NCI-H2171 (cell line): ENCODE measurements at places on chromosomes 2 and 18.

DNA sequence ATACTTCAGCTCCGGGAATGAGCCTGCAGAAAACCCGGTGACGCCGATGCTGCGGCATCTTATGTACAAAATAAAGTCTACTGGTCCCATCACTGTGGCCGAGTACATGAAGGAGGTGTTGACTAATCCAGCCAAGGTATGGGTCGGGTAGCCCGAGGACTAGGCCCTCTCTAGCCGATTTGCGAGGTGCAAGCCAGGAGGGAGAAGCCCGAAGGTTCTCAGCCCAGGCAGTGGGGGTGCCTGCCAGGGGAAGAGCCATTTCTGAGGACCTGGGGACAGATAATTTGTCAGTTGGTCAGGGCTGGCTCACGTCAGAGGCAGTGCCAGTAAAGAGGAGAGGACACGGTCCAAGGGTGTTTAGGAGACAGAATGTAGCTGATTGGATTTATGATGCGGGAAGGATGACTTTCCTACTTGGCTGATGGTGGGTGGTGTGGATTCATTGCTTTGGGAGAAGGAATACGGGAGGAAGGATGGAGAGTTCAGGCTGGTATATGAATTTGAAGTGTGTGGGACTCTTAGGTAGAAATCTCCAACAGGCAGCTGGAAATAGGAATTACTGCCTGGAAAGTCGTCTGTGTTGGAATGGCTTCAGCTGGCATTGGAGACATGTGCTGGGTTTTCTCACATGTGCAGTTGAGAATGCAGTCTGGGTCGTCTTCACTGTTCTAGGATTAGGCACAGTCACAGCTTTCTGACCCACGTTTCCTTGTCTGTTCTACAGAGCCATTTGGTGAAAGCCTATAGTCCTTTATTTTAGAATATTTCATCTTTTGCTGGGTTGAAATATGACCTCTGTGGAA is 874 bp downstream of the NDUFAF7 start:
- DNase-seq, result no peak

DNA sequence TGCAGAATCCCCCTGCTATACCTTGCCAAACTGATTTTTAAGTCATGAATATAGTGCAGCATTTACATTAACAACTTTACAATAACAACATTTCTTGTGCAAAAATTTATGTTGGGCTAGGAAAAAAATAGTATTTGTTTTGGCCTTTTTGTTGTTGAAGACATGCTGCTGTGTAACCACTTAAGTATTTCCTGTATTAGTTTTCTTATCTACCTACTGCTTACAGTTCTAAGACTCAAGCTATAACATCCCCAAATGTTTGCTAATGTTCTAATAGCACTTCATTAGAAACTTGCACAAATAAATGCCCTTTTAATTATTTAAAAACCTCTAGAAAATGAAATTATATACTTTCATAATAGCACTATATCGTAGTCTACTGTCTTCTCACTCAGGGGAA is 154.3 kb upstream of the DOCK10 start:
- DNase-seq, result no peak

DNA sequence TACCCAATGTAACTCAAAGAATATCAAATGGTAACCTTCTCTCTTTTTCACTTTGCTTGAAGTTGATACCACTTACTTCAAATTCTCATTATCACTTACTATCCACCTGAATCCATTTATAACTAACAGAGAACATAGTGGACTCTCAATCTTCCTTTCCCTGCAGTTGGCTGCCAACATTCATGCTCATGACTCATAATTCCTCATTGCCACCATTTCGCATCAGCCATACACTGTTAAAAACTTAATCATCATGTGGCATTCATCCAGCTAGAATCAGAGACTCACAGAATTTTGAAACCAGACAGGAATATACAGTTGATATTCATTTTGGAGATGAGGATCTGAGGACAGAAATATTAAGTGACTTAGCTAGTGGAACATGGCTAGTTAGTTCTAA is 56.8 kb downstream of the SLC4A10 start:
- no peak for DNase-seq

GRCh38 chr2:6644261-6644660 is 221.4 kb downstream of the CMPK2 start:
- DNase-seq, result no peak

GRCh38 chr18:13594551-13594950 is 131.8 kb downstream of the FAM210A start:
- no peak for DNase-seq

DNA sequence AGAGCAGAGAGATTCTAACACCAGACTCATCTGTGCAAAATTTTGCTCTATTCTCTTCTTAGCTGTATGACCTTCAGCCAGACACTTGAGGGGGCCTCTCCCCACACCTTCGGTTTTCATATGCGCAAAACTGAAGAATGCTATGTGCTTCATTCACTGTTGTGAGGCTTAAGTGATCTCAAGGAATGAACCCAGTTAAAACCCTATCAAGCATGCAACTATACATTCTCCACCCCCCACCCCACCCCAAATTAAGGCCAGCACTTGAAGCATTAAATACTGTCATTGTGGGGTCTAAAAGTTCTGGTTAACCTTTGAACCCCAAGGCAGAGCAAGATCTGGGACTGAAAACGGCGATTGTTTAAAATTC is 10.0 kb downstream of the PCARE start:
- no peak for DNase-seq

- DNase-seq, result no peak
These were observed 124.6 kb upstream of the KCNH7 start for GRCh38 chr2:162963156-162963555.

GRCh38 chr18:73038336-73038735 is 170.5 kb upstream of the NETO1 start:
- no peak for DNase-seq

- DNase-seq, result no peak
These were observed 42.0 kb upstream of the CREB1 start for GRCh38 chr2:207487650-207488311.

DNA sequence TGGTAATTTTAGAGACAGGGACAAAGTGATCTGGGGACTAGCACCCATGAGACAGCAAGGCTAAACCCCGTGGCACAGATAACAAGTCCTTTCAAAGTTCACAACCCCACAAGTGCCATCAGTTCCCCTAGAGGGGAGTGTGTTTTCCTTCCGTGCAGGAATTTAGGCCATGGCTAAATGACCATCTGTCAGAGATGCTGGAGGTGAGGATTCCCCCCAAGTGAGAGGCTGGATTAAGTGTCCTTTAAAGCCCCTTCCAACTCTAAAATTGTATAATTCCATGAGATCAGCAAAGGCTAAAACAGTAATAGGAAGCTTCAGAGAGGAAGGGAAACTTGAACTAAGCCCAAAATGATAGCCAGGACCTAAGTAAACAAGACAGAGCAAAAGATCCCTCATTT is 8.7 kb downstream of the FEZ2 start:
- no peak for DNase-seq

DNA sequence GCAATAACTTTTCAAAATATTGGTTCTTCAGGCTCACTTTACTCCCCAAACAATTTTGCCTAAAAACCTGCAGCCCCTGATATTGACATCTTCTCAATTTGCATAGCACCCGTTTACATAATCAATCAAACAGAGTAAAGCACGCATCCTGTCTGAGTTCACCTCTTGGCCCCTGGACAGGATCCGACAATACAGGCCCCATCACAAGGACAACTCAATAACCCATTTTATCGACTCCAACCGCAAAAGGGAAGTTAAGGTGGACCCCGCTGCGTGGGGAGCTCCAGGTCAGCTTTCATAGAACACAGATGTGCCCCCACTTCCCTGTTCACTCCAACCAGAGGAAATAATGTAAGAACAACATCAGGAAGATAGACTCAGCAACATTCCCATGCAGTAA is 44.7 kb downstream of the TTC32 start:
- no peak for DNase-seq

- DNase-seq, result no peak
These were observed 478 bp downstream of the CLHC1 start for GRCh38 chr2:55231546-55232083.

DNA sequence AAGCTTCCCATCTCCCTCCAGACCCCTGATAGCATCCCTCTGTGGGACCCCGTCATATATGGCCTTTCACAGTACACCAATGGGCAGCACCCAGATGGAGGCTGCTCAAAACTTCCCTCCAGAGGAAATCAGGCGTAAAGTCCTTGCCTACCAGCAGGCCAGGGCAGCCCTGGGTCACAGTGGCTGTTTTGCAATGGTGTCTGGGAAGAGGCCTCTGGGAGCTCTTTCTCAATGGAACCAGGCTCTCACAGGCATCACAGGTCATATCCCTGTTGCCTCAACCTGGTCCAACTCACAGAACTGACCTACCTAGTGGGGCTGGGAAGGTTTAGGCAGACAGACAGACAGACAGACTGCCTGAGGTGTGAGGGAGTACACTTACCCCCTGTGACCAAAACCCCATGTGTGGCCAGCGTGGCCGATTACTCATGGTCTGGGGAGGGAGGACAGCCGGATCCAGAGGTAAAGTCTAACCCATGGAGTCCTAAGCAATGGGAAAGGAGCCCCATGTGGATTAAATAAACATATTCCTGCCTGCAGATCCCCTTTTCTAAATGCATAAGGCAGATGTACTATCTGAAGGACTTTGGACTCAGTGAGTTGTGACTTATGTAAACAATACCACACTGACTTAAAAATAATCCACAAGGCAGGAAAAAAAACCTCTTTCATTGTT is 58.2 kb downstream of the BCL2L11 start:
- no peak for DNase-seq

DNA sequence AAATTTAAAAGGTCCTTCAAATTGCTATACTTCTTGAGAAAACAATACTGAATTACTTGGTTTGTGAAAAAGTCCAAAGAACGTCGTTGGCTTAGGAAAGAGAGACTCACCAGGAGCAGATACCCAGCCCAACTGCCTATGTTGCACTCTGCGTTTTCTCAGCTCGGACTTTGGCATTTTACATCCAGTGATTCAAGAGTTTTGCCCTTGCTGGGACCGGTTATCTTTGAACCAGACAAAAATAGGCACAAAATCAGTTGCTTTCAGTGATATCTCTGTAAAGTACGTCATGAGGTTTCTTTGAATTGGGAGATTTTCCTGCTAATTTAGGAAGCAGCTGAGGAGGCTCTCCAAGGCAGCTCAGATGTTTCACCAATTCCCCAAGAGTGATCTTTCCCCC is 29.3 kb downstream of the FHOD3 start:
- no peak for DNase-seq

DNA sequence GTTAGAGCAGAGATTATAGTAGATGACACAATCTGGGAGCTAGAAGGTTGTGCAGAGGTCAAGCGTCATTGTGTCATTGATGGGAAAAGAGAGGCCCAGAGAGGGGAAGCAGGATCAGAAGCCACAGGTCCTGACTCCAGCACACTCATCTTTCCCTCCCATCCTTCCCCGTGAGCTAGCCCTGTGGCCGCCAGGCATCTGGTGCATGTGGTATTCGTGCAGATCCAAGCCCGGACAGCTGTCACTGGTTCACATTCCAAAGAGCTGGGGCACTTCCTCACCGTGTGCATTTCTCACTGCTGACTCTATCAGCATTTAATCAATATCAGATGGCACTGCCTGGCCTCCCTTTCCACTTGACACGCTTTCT is 94.1 kb upstream of the THOC1 start:
- peak; percentile 3 for DNase-seq

DNA sequence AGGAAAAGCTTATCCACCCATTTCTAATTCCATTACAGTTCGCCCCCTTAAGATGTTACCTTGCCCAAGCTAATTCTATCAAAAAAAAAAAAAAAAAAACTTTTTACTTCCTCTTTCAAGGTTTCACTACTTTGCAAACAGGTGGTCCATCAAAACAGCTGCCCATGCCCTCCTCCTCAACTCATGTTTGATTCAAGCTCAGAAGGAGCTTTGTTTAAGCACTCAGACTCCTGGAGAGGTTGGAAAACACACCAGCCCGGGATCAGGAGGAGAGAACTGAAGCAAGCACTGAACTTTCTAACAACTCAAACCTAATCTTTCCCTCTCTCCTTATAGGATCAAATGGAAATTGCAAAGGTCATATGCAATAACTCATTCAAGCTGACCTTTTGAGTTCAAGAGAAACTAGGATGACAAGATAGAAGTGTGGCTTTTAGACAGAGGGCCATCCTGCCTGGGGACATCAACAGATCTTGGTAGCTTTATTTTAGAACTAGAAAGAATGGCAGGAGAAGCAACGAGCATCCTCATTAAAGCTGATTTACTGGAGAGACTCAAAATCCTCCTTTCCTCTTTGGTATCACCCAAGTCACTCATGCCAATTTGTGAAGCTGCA is 28.3 kb upstream of the FZD7 start:
- DNase-seq, result no peak

GRCh38 chr2:203636588-203637470 is 69.6 kb upstream of the CD28 start:
- no peak for DNase-seq

DNA sequence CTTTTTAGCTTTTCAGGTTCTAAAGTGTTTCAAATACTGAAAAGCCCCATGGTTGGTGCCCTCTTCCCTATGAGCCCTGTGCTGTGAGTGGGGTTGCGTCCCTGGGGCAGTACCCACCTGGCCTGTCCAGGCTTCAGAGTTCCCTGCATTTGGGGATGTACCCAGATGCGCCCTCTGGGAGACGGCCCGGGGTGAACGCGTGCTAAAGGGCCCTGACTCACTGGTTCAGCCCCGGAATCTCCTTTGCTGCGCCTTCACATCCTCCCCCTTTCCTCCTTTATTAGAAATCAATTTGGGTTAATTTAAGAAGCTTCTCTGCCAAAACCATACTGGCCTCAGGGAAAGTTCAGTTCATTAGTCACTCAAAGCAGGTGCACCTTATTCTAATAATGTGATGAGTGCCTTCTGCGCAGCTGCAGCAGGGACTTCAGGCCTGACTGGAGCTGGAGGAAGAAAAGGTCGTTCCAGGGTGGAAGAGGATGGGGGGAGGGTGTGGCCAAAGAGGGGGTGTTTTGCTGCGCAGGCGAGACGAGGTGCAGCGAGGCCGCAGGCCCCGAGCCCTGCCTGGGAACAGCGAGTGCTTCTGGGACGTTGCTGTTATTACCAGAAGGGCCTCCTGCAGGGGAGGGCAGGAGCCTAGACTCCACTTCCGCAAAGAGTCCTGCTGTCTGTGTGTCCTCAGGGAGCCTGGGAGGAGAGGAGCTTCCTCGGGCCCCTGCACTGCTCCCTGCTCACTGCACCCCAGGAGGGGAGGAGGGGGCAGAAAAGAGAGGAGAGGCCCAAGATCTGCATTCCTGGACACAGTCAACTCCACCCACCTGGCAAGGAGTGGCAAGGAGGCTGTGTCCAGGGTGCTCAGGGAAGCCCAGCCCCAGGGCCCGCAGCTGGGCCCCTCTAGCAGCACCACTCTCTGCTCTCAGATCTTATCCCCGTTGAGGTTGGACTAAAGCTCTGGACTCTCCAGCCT is 223.2 kb upstream of the PXDN start:
- no peak for DNase-seq

- DNase-seq, result no peak
These were observed 79.8 kb downstream of the ASB1 start for GRCh38 chr2:238506371-238507068.

- DNase-seq, result no peak
These were observed 43.5 kb downstream of the SPTBN1 start for GRCh38 chr2:54499661-54500060.

GRCh38 chr18:10085416-10085815 is 171.6 kb downstream of the VAPA start:
- DNase-seq, result no peak

GRCh38 chr2:221549143-221549542 is 23.0 kb downstream of the EPHA4 start:
- DNase-seq, result no peak

- no peak for DNase-seq
These were observed 273.3 kb downstream of the NDUFA10 start for GRCh38 chr2:239751679-239752355.
